ENCODE measurements at places on chromosomes 5 and 9.

DNA sequence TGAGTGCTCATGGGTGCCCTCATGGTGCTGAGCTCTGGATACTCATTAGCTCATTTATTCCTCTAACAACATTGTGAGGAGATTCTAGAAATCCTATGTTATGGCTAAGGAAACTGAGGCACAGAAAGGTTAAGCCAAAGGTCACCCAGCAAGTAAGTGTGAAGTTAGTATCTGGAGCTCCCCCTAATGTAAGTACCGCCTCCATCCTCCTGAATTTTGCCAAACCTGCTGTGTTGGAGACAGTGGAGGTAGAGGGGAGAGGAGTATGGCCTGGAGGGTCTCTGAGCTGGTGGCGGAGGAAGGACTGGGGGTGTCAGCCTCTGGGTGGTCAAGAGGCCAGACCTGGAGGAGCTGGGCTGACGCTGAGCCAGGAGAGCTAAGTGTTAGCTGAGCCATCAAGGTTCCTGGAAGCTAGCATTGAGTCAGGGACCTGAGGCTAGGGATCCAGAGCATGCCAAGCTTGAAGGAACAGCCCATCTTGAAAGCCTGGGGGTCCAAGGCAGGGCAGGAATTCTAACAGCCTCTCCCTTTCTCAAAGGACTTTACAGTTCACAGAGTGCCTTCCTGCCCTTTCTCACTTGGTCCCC, 114.8 kb downstream of the RGS3 start:
- no peak for DNase-seq

- no peak for DNase-seq
These were observed 67.6 kb downstream of the HTR1A start for GRCh38 chr5:63894690-63895089.

GRCh38 chr5:43020399-43020746, 19.7 kb downstream of the ANXA2R start:
- no peak for DNase-seq

DNA sequence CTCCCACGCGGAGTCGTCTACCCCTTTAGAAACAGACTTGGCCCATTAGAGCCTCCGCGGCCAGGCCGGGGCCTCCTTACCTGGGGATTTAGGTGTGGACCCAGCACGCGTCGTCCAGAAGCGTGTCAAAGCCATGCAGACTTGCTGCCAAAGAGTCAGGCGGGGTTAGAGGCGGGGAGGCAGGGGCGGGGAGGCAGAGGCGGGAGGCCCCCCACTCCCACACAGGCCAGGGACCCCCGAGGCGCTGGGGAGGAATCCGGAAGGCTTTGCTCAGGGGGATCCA, 47.1 kb downstream of the HABP4 start:
- no peak for DNase-seq

DNA sequence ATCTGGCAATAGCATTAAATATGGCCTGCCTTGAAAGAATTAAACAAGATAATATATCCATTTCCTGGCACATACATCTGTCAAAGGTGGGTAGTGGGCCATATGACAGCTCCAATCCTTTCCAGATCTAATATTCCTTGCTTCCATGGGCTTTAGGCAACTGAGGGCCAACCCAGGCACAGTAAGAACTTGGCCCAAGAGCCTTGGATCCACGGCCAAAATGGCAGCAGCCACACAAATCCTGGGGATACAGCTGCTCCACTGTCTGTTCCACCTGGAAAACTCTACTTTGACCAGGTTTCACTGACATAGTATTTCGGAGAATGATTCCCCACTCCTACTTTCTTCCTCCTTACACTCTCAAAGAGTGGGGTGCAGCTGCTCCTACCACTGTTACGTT, 13.3 kb downstream of the HAVCR1 start:
- no peak for DNase-seq

DNA sequence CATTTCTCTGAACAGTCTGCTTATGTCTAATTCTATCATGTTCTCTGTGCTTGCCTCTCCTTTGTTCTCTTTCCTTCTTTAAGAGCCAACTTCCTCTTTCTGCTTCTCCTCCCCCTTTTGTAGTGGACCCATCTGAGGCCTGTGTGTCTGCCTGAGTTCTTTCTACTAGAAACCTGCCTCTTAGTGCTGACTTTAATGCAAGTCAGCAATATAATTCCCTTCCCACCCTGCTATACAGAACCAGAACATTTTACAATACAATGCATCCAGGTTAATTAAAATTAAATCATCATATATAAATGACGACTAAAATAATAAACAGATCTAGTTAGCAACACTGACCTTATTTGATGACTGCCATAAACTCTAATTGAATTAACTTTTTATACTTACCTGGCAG, 82.6 kb upstream of the GAS1 start:
- no peak for DNase-seq

GRCh38 chr5:165573445-165573844, 2068.0 kb downstream of the MAT2B start:
- DNase-seq: no peak

- DNase-seq: no peak
These were observed 1.3 kb upstream of the SLC22A5 start for GRCh38 chr5:132368186-132368585.

GRCh38 chr5:147557876-147558745, 48.2 kb upstream of the DPYSL3 start:
- no peak for DNase-seq

- peak; percentile 43 for DNase-seq
These were observed 158.6 kb upstream of the SHB start for GRCh38 chr9:38227656-38228055.

GRCh38 chr5:6752782-6753181, 39.5 kb downstream of the TENT4A start:
- DNase-seq: no peak

GRCh38 chr9:115144706-115145105, 26.7 kb upstream of the TNC start:
- DNase-seq: peak; percentile 82

- DNase-seq: no peak
These were observed 499 bp downstream of the ALG2 start for GRCh38 chr9:99221266-99221620.

DNA sequence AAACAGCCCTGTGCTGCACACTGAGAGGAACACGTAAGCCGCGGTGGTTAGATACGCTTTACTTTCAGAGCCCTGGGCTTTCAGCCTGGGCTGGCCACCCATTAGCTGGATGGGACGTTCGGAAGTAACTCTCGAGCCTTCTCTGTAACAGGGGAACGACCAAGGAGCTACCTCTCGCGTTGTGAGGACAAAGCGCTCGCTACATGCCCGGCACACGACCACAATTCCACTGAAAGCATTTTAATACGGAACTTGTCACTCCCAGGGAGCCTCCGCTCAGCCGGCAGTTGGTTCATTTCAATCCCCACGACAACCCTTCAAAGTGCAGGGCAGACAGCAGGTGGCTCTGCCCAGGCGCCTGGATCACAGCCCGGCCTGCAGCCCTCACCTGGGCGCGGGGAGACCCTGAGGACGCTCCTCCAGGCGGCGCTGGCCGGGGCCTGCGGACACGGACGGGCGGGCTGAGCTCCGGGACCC, 368 bp downstream of the SURF1 start:
- no peak for DNase-seq

GRCh38 chr5:67515020-67515689, 318.6 kb upstream of the CD180 start:
- DNase-seq: no peak

GRCh38 chr5:159832073-159832472, 84.2 kb upstream of the ADRA1B start:
- no peak for DNase-seq

DNA sequence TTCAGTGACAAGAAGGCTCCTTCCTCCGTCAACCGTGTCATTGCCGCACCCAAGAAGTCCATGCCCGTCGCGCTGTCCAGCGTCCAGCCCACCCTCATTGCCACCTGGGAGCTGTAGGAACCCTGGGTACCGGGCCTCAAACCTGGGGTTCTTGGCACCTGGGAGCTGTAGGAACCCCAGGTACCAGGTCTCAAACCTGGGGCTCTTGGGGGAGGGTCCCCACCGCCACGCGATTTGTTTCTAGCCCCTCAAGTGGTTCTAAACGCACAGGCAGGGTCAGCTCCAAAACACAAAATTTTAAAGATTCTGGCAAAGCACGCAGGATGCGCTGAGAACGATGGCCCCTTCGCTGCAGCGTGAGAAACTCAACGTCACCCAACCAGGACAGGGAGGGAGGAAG, 17.7 kb downstream of the LHX3 start:
- no peak for DNase-seq

DNA sequence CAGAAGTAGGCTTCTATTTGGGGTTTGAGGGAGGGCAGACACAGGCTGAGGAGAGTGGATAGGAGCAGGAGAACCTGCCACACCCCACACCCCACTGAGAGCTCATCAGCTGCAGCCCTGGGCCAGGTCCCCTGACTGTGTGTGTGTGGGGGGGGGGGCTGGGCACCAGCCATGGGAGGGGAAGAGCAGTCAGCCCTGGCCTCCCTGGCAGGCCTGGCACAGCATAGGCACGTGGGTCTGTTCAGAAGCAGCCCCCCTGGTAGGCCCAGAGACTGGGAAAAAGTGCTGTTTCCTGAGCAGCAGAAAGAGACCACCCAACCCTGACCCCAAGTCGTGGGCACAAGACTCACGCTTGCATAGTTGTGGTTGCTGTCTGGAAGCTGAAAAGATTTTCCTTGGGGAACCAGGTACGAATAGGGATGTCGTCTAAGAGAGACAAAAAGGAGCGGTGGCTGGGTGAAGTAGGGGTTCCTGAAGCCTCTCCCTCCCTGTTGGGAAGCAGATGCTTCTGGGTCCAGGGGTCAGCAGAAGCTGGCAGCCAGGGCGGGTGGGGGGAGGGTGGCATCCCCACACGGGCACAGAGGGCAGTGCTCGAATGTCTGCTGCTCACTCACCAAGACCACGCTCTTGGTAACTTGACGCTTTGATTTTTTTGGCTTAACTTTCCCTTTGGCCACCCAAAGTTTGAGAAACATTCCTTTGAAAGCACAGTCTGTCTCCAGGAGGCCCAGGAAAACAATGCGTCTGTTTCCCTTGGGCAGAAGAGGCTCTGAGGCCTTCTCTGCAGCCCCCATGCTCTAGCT, 2.9 kb downstream of the NSMF start:
- DNase-seq: peak; percentile 24

DNA sequence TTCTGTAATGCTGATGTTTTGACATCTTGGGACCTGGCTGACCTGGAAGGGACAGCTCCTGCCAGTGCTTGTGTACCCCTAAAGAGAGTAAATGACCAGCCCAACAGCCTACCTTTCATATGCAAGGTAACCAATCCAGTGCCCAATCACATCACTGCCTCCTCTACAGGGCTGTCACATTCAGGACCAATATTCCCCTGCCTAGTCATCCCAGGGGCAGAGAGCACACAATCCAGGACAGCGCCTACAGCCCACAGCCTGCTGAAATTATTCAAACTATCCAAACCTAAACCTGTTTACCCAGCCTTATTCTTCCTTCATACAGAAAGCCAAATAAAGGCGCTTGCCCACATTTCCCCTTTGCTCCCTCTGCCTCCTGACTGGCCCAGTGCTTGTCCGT, 284.1 kb downstream of the CTNND2 start:
- no peak for DNase-seq

- no peak for DNase-seq
These were observed 323.3 kb downstream of the ASTN2 start for GRCh38 chr9:117091529-117091928.

GRCh38 chr5:74251141-74252035, 389.1 kb downstream of the ENC1 start:
- DNase-seq: peak; percentile 96

GRCh38 chr5:80619086-80619485, 35.4 kb upstream of the MSH3 start:
- DNase-seq: no peak

DNA sequence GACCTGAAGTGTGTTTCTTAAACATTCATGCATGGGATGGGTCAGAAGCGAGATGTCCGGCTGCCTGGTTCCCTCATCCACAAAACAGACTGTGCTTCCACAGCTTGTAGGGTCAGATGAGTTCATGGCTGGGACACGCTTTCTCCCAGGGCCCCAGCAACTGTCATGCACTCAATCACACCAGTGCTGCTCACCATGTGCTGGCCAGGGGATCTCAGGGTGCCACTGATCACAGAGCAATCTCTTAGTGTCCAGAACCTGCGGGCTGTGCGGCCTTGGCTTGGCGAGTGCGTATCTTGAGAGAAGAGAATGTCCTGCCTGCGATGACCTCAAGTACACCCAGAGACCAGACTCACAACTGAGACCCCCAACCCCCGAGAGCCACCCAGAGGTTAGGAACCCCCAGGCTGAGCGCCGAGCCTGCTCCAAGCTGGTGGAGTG, 26.0 kb upstream of the FCN2 start:
- no peak for DNase-seq

DNA sequence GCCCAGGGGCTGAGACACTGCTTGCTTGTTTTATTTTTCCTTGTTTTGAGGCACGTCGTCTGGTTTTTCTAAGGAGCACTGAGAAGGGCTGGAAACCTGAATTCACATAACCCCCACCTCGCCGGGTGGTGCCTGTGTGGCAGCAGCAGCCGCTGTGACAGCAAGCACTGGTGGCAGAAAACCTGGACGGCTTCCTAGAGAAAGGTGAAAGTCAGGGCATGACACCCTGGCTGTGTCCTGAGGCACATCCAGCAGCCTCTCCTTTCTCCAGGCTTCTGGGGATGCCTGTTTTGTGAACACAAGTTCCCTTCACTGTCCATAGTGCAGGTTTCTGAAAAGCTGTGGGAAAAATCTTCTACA, 29.2 kb downstream of the MRPL36 start:
- DNase-seq: no peak

DNA sequence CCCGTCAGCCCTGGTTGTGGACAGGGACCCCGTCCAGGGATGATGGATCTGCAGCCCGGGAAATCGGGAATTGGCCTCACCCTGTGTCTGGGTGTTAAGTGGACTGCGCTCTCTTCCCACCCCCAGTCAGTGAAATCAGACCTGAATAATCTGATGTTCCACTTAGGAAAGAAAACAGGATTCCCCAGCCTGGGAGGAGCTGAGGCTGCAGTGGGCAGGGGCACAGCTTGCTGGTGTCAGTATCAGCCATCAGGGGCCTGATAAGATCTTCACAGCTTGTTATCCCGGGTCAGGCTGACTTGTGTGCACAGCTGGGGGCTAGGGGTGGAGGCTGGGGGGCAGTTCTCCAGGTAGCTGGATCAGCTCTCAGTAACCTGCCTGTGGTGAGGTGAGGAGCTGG, 29.1 kb downstream of the LMX1B start:
- no peak for DNase-seq

- no peak for DNase-seq
These were observed 221.1 kb downstream of the FANCC start for GRCh38 chr9:95096381-95096780.

- no peak for DNase-seq
These were observed 137.5 kb downstream of the BAAT start for GRCh38 chr9:101247297-101247696.

- no peak for DNase-seq
These were observed 66.0 kb upstream of the PITX1 start for GRCh38 chr5:135100011-135100410.

DNA sequence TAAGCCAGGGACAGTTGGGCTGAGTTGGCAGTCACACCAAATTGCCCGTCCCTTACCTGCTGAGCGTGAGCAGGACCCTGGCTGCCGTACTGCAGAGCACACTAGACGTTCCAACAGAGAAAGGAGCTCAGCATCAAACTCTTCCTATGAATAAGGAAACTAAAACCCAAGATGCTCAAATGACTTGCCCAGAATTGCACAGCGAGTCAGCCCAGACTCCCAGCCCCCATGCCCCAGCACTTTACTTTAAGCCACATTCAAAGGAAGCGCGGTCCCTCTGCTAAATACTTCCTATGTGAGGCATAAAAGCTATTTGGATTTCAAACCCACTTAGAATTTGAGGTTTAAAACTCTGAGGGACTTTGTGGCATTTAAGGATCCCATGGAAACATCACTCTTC, 23.9 kb downstream of the PAX5 start:
- DNase-seq: no peak
